ENCODE measurements at places on chromosomes 1 and 21.
A peak's percentile ranks its signal among the peaks of the same experiment; 100 is the strongest.

GRCh38 chr1:245984390-245985155 is 522.5 kb downstream of the SMYD3 start:
- DNase-seq: no peak

DNA sequence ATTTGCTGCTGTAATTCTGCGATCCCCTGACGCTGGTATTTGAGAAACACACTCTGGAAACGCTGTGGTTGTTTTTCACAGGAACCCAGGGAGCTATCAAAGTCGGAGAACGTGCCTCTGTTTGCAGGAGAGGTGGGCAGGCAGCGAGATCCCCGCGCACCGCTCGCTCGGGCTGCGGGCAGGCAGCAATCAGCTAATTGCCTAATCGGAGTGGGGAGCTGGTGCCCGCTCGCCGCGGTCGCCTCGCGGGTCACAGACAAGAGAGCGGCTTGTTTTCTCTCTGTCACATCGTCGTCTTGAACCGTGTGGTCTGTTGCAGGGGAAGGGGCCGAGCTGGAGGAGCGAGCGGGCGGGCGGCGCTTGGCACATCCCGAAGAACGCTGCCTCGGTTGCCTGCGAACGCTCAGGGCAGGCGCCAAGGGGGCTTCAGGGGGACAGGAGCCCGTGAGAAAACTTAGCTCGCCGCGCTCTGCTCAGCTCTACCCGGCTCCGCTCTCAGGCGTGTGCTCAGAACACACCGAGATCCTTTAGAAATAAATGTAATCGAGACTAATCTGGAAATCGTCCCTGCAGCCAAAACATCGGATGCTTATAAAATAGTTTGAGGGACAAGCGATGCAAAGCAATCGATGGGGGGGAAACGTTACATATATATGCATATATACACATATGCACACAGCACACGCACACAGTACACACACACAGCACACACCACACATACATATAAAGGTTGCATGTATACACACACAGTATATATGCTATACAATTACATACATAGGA is 93.6 kb upstream of the SMYD2 start:
- no peak for DNase-seq

- DNase-seq: peak; percentile 75
Measured at GRCh38 chr1:68331117-68331865, 99.0 kb upstream of the WLS start.

DNA sequence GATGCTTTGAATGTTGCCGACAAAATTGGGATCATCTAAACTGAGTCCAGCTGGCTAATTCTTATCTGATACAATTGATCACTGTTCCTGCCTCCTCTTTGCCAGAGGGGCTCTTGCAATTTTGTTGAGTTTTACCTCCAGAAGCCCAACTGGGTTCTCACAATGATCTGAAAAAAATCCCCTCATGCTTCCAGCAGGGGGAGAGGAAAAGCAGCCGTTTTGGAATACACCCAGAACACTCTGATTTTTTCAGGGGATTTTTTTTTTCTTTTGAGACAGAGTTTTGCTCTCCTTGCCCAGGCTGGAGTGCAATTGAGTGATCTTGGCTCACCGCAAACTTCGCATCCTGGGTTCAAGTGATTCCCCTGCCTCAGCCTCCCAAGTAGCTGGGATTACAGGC is 13.9 kb upstream of the RERE start:
- no peak for DNase-seq

DNA sequence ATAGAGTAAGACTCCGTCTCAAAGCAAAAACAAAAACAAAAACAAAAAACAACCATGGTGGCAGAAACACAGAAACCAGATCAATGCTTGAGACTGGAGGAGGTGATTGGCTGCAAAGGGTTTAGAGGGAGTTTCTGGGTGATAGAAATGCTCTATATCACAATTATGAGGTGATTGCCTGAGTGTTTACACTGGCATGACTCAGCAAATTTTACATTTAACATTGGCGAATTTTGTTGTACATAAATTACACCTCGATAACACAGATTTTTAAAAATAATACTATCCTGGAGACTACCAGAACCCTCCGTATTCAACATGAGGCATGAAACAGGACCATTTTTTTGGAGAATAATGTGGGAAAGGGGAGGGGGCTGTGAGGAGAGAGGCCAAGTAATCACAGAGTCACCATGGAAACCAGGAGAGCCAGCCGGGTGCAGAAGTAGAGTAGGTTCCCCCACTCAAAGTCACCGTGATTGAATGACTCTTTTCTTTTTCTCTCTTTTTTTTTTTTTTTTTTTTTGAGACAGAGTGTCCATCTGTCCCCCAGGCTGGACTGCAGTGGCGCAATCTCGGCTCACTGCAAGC is 24.3 kb downstream of the HEYL start:
- no peak for DNase-seq

- DNase-seq: no peak
Measured at GRCh38 chr21:46355161-46356004, 31.4 kb downstream of the PCNT start.

GRCh38 chr1:54876814-54877213 is 10.2 kb downstream of the DHCR24 start:
- no peak for DNase-seq
